ENCODE measurements at places on chromosomes 1 and 21.

DNA sequence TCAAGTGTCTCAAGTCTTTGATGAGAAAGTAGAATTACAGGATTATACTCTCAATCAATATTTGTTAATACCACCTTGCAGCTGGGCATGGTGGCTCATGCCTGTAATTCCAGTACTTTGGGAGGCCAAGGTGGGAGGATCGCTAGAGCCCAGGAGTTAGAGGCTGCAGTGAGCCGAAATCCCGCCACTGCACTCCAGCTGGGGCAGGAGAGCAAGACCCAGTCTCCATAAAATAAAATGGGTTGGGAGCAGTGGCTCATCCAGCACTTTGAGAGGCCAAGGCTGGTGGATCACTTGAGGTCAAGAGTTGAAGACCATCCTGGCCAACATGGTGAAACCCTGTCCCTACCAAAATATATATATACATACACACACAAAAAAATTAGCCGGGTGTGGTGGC is 1.2 kb upstream of the NCMAP start:
- no peak for DNase-seq

DNA sequence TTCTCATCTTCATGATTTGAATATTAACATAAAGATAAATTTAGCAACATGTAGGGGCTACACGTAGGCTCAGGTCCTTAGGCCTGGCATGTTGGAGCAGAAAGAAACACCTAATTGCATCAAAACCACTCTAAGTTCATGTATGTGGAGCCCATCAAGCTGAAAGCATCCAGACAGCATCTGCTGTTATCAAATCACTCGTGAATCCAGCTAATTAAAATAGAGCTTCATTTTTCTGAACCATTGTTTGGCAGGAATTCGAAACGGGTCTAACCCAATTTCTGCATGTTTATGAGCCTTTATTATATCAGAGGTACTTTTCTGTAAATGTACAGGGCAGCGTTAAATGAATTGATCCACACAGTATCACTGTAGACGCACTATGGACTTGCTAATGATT is 45.7 kb downstream of the PEX14 start:
- DNase-seq, result no peak

GRCh38 chr1:20632386-20632785 is 872 bp upstream of the PINK1 start:
- DNase-seq, result no peak

- no peak for DNase-seq
Observed at GRCh38 chr21:46157396-46157986, 2.1 kb upstream of the FTCD start.

- DNase-seq, result no peak
Observed at GRCh38 chr21:37874481-37874880, 41.8 kb downstream of the KCNJ6 start.

DNA sequence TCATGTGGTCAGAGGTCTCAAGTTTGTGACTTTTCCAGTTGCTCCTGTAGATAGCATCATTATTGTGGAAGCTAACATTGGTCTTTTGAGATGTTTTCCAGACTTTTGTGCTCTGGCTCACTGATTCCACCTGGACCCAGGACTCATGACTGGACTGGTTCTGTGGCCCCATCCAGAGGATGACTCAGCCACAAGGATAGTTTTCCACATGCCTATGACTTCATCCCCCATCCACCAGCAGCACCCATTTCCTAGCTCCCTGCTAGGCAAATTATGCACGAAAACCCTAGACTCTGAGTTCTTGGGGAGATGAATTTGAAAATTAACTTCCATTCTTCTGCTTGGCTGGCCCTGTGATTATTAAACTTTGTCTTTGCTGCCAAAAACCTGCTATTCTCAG is 949.3 kb downstream of the MRPL39 start:
- no peak for DNase-seq

DNA sequence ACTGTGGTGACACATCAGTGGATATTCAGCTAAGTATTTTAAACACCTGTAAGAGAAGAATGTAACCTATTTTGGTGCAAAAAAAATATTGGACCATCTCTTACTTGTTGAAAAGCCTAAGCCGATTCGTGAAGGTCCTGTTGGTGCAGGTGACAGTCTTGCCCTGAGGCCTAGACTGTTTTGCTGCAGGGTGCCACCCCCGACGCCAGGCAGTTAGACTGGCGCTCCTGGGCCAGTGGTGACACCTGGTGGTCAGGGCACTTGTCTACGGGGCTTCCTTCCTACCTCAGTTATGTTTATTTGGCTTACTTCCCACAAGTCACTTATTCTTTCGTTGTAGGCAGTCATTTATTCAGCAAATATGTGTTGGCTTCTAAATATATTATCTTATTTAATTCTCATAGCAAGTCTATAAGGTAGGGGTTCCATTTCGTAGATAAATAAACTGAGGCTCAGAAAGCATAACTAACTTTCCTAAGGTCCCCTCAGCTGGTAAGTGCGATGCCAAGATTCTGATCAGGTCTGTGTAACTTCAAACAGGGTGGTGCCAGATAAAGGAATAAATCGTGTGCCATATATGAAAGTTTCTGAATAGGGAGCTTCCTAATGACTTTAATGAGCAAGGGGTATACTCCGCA is 1.9 kb downstream of the EEIG2 start:
- DNase-seq, result peak; percentile 79

DNA sequence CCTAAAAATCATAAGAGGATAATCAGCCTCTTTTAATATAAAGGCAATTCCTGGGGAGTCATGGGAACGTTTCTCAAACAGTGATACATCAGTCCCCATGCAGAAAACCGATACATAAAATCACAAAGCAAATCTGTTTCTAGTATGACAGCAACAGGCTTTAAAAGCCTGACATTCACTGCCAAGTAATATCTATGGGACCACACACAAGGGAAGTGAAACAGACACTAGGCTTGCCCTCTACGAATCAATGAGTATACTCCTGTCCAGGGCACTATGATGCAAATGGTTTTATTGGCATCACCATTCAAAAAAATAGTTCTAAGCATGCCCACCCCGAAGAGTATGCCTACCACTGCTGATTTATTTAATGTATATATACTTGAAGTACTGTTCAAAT is 54.4 kb downstream of the TIAM1 start:
- no peak for DNase-seq

DNA sequence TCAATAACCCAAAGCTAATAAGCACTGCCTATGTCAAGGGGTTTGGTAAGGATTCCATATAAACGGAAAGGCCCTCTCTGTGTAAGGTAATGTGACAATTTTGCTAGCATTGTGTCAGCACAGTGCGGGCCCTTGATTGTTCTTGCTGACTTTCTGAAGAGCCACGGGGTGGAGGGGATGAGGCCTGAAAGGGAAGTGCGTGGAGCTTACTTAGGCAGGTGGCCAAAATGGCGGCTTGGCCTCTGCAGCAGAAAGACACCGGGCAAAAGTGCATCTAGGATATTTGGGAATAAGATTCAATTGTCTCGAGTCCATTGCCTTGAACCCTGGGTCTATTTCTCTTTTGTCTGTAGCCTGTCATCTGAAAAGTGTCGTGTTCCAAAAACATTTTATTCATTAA is 114.3 kb downstream of the TGFB2 start:
- no peak for DNase-seq

- DNase-seq, result no peak
Observed at GRCh38 chr1:96357141-96357765, 364.3 kb upstream of the PTBP2 start.

DNA sequence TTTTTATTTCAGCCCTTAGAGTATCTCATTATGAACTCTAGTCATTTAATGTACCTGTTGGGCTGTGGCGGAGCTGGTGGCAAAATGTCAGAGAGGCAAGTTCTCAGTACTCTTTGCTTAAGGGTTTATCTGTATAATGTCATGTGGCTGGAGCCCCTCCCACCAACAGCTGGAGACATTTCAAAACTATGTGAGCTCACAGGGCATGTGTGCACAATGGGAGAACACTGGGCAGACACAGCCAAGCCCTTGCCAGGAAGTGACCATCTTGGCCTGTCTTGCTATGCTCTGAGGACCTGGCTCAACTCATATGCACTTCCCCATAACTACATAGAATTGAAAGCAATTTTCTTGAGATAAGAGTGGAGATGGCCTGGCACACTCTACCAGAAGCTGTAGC is 296.4 kb downstream of the PTPRU start:
- no peak for DNase-seq

GRCh38 chr1:61012341-61012761 is 70.0 kb upstream of the NFIA start:
- no peak for DNase-seq

DNA sequence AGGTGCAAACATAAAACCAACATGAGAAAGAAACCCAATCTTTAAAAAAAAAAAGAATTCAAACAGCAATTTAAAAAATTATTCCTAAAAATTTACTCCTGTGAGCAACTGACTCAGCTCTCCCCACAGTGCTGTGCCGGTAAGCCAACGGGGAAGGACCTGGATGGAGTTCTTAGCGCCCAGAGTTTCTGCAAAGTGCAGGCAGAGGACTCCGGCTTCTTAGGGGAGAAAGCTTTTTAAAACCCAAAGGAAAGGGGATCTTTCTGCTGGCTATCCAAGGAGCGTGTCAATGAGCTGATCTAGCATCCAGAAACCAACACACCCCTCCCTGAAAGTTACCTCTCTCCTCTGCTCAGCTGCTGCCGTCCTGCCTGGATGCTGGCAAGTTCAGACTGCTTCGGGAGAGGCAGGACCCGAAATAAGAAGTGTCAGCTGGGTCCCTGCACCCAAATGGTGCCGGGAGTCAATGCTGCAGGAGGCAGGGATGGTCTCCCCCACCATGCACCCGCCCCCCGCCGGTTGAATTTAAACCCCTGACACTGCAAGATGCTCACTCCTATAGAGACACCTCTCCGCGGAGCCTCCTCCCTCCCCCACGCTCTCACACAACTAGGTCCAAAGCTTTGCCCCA is 32.2 kb upstream of the H6PD start:
- no peak for DNase-seq

- no peak for DNase-seq
Observed at GRCh38 chr1:228706305-228706704, 29.0 kb upstream of the RHOU start.

GRCh38 chr1:154463512-154463990 is 38.5 kb upstream of the TDRD10 start:
- no peak for DNase-seq

DNA sequence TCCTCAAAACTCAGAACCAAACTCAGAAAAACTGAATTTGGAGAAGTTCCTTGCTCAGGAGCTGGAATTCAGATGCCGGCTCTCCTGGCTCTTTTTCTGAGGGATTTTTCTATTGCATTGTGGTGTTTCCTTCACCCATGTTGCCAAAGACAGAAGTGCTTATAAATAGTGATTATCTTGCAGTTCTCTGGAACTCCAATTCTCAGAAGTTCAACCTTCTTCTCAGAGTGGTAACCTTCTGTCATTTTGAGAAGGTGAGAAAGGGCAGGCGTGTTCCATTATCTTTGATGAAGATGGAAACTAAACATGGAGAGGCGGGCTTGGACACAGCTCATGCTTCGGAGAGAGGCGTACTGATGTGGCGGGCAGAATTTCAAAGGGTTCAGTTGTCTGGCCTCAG is 12.4 kb upstream of the ETV3 start:
- DNase-seq, result no peak

GRCh38 chr1:81936853-81937252 is 136.1 kb downstream of the ADGRL2 start:
- no peak for DNase-seq

DNA sequence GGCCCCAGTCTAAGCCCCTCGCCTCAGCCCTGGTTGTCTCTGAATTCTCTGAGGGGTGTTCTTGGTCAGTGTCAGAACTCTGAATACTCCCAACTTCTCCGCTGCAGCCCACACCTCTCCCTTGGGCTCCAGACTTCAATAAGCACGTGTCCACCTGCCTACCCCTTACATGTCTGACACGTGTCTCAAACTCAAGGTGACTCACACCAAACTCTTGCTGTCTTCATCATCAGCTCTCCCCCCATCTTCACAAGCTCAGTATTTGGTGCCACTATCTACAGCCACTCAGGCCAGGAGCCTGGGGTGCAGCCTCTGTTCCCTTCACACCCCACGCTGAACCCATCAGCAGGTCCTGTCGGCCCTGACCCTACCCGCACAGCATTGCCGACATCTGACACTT is 18.8 kb upstream of the UBXN10 start:
- no peak for DNase-seq

DNA sequence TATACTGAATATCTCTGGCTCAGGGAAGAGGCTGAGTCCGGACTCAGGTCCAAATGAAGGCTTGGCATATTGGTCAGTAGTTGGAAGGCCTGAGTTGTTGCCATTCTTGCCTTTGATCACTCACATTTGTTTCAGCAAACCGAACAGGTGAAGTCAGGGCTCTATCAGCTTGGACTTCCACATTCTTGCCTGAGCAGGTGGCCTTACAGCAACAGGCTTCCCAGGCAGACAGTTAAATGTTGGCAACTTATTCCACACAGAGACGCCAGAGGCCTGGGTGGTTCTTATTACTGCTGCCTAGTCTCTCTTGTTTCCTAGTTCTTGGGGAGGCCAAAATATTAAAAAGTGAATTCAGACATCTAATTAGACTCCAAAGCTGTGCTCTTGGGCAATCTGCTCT is 36.6 kb downstream of the XCL2 start:
- no peak for DNase-seq

GRCh38 chr1:202107321-202107761 is 15.4 kb upstream of the GPR37L1 start:
- no peak for DNase-seq

DNA sequence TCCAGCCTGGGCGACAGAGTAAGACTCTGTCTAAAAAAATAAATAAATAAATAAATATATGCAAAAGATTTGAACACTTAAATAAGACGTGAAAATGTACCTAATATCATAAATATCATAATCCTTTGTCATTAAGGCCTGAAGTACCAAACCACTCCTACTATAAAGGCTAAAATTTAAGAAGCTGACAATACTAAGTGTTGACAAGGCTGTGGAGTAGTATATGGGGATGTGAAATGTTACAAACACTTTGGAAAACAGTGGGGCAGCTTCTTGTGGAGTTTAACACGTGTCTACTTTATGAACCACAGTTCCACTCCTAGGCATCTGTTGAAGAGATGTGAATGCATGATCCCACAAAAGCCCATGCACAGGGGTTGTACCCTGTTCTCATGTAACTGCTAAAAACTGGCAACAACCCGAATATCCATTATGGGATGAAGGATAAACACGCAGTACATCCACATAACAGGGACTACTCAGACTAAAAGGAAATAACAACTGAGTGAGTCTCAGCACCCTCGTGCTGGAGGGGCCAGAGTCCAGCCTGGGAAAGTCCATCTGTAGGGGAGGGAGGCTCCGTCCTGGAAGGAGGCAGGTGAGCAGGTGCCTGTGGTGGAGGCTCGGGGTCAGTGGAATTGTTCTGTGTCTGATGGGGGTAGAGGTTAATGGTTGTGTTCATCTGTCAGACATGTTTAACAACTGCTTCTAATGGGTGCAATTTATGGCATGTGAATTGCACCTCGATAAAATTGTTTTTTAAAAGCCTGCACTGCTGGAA is 6.7 kb upstream of the SLC19A1 start:
- no peak for DNase-seq

GRCh38 chr1:63475761-63476160 is 47.3 kb downstream of the ITGB3BP start:
- DNase-seq, result no peak

GRCh38 chr1:27779122-27779521 is 6.1 kb downstream of the STX12 start:
- DNase-seq, result no peak

- no peak for DNase-seq
Observed at GRCh38 chr1:219517031-219517430, 95.9 kb downstream of the ZC3H11B start.

- DNase-seq, result no peak
Observed at GRCh38 chr1:222769971-222770620, 33.1 kb downstream of the FAM177B start.

GRCh38 chr1:28735961-28736449 is 735 bp upstream of the YTHDF2 start:
- no peak for DNase-seq
